ENCODE measurements at places on chromosomes 6 and 20.

- DNase-seq = no peak
These were observed 4.6 kb downstream of the ZNF184 start for GRCh38 chr6:27468334-27468733.

GRCh38 chr6:88047510-88048150 is at the start of gene SPACA1:
Gene SPACA1, plus strand, starts transcription at chr6:88047841. Its CDS starts 65 bp downstream, at chr6:88047906.
- DNase-seq = no peak

DNA sequence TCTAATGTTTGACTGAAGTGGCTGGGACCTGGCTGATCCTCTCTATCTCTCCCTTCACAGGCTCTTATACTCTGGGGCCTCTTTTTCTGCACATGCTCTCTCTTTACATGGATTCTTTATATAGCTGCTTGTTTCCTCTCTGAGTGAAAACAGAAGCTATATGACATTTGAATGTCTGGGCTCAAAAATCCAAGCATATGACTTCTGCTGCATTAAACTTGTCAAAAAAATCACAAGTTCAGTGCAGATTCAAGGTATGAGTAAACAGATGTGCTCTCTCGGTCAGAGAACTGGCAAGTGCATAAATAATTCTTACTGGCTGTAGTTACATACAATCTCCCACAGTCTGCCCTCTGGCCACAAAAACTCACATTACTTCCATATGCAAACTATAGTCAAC is 96.6 kb downstream of the LCA5 start:
- no peak for DNase-seq

GRCh38 chr6:42142118-42142835 is at the start of gene C6orf132:
Gene C6orf132, minus strand, starts transcription at chr6:42142620. Its CDS starts 176 bp downstream, at chr6:42142444.
- DNase-seq = no peak

GRCh38 chr20:34524426-34524825 is 8.2 kb downstream of the DYNLRB1 start:
- no peak for DNase-seq

- no peak for DNase-seq
These were observed 17.1 kb downstream of the NAPB start for GRCh38 chr20:23404196-23404595.

GRCh38 chr6:73898599-73898998 is 202.6 kb downstream of the CD109 start:
- no peak for DNase-seq

DNA sequence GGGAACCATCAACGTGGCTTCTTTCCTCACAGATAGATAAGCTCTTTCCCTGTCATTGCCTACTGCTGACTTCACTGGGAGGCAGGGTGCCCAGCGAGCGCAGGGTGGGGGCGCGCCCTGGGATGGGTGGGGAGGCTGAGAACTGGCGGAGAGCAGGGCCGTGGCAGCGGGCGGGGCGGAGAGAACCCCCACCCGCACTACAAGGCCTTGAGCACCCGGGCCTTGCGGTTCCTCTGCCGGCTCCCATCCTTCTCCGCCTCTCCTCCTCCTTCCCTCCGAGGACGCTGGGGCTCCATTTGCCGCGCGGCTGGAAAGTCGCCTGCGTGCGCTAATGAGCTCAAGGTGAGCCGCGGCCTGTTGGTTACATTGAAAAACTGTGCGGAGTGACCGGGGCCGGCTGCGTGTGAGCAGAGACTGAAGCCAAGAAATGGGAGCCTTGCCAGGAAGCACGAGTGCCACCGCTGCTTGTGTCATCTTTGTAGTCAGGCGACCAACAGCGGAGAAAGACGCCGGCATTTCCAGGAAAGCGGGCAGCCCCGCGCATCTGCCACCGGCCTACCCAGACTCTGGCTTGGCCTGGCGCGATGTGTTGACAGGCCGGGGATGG is 963.5 kb upstream of the SLC35B3 start:
- DNase-seq = peak; percentile 19

GRCh38 chr20:40683894-40684268 is 5.2 kb downstream of the MAFB start:
- DNase-seq = no peak

- no peak for DNase-seq
These were observed 22.9 kb upstream of the DDR1 start for GRCh38 chr6:30861257-30862048.

DNA sequence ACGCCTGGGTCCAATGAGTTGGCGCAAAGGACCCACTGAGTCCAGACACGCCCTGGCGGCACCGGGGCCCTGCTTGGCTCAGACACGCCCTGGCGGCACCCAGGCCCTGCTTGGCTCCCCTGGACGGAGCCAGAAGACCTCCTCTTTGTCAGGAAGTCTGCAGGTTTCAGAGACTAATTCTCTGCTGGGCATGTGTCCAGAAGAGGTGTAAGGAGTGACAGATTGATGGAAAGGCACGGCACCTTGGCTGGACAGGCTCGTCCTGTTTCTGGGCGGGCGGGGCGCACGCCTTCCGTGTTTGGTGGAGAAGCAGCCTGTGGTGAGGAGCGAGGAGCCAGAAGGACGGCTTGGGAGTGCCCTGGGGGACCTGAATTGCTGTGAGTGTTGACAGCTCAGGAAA is 23.1 kb upstream of the DACT2 start:
- DNase-seq = no peak

DNA sequence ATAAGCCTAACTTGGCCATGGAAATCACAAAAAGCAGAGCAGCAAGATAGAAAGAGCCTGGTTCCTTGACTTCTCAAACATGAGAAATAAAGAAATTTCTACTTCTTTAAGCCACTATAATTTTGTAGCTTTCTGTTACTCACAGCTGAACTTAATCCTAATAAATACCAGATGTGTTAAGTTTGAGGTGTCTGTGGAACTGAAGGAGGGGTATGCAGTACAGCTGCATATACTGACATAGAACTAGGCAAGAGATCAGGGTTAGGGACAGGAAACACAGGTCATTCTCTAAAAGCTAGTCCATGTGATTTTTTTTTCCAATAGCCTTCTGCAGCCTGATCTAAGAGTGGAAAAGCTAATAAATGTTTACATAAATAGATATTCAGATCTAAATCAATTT is 123.9 kb downstream of the COL12A1 start:
- no peak for DNase-seq

GRCh38 chr6:169723991-169724493 is 258 bp downstream of the PHF10 start:
- DNase-seq = no peak

DNA sequence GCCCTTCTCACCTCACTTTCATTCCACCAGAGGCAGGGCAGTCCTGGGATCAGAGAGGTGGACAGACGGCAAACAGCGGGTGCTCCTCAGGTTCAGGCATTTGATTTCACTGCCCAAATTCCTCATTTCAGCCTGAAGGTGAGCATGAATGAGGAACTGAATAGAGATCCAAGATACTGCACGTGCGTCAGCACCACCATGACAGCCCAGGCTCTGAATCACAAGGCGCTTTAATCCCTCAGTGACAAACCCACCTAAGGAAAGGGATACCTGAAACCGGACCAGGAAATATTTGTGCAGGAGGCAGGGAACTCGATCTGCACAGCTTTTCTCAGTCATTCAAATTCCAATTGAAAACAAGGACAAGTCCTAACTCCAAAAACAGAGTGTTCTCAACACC is 174.8 kb upstream of the HEY2 start:
- no peak for DNase-seq

DNA sequence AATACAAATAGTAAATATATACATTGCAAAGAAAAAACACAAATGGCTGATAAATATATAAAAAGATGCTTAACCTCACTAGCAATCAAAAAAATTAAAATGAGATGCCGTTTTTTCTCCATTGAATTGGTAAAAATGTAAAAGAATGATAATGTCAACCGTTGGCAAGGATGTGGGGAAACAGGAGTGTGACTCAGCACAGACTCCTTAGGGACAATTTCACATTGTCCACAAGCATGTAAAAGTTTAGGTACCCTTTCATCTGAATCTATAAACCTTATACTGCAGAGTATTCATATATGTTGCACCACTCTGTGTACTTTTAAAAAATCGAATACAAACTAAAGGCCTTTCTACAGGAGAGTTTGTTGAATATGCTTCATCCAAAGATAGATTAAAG is 143.1 kb upstream of the RREB1 start:
- DNase-seq = no peak

All from left renal pelvis (tissue), 4 donors.